Activated CD8-positive, alpha-beta memory T cell treated with anti-CD3 and anti-CD28 coated beads, Interleukin-2, amount 10 ng/mL, durations not matched to agents 7 days and 5 days (primary cell): ENCODE measurements at places on chromosomes 4 and X. TPM values are rescaled to one million over a fixed set of nuclear protein-coding genes. Genes with fewer than 3 reads are reported as not detected.

DNA sequence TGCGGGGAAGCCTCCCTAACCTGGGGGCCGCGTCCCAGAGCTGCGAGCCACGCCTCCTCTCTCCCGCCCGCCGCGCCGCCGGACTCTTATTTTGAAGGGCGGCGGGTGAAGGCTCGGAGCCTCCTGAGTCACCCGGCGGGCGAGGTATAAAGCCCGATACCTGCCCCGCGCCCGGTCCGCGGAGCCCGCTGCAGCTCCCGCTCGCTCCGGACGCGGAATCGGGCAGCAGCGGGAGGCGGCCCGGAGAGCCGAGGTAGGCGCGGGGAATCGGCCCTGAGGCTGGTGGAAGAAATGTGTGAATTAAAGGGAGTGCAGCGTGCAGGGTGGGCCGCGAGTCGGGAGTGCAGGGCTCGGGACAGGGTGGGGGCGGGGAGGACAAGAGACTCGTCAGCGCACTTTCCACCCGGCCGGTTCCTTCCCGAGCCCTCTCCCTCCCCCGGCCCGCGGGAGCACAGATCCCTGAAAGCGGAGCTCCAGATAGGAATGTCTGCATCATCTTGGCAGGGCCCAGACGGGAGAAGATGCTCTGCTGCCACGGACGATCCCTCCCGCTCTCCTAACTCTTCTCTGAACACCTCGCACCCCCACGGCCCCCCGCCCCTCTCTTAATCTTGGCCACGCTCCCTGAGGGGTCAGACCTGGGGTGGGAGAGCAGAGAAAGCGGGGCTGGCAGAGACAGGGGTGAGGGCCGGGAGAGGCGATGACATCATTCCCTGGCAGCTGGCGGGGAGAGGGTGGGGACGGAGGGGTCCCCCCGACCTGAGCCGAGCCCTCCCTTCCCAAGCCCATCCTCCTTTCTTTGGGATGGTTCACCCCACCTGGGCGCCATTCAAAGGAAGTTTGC lies 177.9 kb downstream of the CBR4 start:
- H3K36me3 ChIP-seq, result no peaks in the 10 kb centered on the region
- H3K4me3 ChIP-seq, result peak overlapping the region; percentile 57
- peaks cover 74% of the 10 kb centered on the region for H3K27me3 ChIP-seq
- H3K27ac ChIP-seq, result no peak overlapping the region
- peak; percentile 71 for DNase-seq

DNA sequence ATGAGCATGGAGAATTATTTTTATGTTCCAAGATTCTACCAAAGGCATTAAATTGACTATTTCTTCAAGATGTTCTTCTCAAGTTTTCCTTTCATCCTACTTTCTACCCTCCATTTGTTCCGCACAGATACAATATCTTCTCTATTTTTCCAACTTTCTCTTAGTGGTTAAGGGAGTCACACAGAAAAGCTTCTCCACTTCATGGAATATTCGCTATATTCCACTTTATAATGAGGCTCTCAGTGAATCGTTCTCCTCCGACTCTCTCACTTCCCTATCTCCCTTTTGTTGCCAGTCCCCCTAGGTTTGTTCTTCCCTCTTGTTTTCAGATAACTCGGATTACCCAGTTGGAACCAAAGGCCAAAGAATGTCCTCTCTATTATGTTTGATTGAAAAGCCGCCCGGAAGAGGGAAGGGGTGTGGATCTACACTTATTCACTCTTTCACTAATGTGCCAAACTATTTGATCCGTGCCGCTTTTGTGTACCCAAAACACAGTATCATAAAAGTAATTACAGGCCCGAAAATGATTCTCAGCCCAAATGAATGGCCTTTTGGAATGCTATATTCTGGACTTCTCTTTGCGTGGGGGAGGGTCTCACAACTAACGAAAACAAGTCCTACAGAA lies 1.2 kb downstream of the SH3D19 start:
- peaks cover 66% of the 10 kb centered on the region for H3K27me3 ChIP-seq
- no peak for DNase-seq
- peaks cover 4% of the 10 kb centered on the region for H3K4me1 ChIP-seq

DNA sequence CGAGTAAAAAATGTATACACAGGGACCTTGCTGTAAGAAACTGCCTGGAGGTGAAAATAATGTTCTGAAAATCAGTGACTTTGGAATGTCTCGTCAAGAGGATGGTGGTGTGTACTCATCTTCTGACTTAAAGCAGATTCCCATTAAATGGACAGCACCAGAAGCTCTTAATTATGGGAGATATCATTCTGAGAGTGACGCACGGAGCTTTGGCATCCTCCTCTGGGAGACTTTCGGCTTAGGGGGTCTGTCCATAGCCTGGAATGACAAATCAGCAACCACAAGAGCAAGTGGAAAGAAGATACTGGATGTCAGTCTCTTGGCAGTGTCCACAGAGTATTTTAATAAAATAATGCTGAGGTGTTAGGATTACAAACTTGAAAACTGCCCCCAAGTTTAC lies 129.4 kb downstream of the THOC2 start:
- no peaks in the 10 kb centered on the region for H3K4me1 ChIP-seq
- peaks cover 35% of the 10 kb centered on the region for H3K36me3 ChIP-seq
- no peak overlapping the region for H3K4me3 ChIP-seq
- H3K27ac ChIP-seq, result no peak overlapping the region
- no peaks in the 10 kb centered on the region for H3K27me3 ChIP-seq

DNA sequence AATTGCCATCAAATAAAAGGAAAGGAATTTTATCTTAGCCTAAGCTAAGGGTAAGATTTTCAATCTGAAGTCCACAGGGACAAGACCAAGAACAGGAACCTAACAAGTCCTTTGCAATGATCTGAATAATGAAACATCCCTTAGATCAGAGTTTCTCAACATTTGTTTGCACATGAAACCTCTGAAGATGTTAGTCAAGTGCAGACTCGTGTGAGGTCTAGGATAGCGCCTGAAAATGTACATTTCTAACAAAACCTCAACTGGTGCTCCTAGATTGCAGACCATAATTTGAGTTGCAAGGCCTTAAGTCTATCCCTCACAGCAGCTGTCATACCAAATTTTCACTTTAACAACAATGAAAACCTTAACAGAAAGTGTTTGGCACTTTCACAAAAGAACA lies 337.6 kb downstream of the DMD start:
- H3K4me3 ChIP-seq, result no peak overlapping the region
- H3K27me3 ChIP-seq, result no peaks in the 10 kb centered on the region
- no peaks in the 10 kb centered on the region for H3K4me1 ChIP-seq
- no peak overlapping the region for H3K27ac ChIP-seq

Gene RPS6KA6
- total RNA-seq, result not detected

Gene SLC2A9
- total RNA-seq, result 1.4 TPM

Gene BLTP1
- 47.5 TPM for total RNA-seq
